ENCODE measurements at places on chromosomes 1 and 21.

- no peak for DNase-seq
These were observed 171.5 kb downstream of the AJAP1 start for GRCh38 chr1:4825800-4826450.

DNA sequence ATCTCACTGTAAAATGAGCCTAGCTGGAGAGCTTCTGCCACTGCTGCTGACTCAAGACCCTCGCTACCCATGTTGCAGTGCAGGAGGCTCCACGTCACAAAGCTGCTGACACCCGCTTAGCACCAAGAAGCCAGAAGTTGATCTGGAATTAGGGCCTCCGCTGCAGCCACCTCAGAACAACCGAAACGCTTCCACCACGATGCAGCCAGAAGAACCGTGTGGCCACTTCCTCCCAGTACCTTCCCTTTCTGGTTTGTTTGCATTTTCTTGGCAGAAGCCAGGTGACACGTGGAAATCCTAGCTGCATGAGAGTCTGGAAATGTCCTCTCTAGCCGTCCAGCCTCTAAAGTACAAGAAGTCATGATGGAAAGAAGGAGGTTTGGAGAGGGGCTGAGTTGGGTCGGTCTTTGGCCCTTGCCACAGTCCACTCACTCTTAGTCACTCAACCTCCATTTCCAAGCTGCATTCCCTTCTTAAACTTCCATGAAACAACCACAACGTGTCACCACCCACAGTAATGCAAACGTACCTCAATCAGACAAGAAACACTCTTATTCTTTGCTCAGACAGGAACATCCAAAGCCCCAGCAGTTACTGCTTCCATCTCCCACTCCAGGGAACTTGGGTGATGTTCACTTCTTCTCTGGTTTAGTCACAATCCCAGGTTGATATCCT is 10.0 kb upstream of the CDA start:
- no peak for DNase-seq

DNA sequence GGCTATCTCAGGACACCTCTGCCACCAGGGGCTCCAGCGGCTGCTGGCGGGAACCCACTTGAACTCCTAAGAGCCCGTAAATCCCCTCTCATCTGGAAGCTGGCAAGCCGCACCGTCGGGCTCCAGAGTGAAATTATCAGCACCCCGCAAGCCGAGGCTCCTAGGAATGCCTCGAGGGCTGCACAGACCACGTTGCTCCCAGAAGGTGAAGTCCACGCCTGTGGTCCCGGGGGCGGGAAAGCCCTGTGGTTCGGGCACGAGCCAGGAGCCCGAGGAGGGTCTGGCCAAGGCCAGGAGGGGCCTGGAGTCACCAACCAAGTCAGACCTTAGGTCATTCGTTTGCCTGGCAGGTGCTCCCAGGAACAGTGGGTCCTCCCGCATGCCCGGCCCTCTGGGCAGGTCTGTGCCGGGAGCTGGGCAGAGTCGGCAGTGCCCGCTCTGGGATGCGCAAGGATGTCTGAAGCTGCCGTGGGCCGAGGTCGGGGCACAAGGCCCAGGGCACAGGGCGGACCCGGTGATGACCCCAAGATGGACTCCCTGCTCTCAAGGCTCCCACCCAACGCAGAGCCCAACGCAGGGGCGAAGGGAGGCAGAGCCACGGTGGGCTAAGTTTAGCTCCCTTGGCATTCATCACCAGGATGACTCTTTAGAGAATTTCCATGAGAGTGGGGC is 8.9 kb downstream of the ACTRT2 start:
- DNase-seq = no peak

GRCh38 chr1:85849660-85850059 is 141.4 kb upstream of the ZNHIT6 start:
- no peak for DNase-seq

DNA sequence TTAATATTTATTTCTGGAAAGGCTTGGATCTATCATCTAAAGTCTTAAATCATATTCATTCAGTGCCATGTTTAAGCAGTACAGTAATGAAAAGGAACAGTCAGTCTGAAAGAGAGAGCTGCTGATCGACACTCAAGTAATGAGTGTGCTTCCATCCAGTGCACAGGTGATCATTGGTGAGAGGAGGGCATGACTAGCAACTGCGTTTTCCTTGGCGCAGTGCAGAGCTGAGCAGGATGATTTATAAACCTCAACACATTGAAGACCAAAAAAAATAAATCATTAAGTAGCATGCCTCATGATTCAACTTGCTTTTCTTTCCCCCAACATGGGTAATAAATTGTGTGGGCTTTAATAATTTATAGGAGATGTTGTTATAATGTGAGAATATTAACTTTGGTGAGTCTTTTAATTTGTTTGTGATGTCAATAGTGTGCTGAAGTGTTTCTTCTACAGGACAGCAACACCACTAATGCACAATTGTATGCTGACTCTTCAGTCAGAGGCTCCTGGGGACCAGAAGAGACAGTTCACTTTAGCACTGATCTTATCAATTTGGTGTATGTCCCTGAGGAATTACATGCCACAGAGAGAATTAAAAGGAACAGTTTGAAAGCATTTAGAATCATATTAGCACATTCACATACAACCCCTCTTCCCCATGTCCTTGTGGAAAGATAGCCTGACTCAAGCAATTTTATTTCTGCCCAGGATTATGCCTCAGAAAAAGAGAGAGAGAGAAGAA is 199.7 kb upstream of the ADGRL2 start:
- DNase-seq = no peak

DNA sequence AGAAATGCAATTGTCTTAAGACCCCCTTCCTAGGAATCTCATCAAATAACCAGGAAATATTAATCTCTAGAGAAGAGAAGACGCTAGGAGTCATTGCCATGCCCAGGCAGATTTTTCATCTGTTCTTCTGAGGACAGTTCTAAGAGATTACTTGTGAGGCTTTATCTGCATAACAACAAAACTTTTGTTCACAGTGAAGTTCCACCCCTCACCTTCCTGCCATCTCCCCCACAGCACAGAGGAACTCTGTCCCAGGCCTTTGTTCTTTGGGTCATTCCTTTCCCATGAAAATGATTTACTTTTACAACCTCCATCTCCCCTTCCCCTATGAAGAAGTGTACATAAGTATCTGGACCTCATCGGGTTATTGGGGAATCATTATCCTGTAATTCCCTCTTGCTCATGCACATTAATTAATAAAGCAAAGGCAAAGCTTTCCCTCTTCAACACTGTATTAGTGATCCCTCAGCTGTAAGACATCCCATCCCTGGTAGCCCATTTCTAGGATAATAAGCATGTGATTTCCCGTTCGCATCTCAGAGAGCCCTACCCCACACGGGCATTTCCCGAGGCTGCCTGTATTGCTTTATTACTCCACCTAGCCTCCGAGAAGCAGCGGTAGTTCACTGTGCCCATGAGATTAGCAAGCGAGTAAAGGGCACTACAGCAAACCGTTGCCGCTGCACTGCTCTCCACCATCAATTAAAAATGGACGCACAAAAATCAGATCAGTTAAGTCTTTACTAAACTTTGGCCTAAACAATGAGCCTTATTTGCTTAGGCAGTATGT is 384.4 kb upstream of the CAMK1G start:
- DNase-seq = no peak

DNA sequence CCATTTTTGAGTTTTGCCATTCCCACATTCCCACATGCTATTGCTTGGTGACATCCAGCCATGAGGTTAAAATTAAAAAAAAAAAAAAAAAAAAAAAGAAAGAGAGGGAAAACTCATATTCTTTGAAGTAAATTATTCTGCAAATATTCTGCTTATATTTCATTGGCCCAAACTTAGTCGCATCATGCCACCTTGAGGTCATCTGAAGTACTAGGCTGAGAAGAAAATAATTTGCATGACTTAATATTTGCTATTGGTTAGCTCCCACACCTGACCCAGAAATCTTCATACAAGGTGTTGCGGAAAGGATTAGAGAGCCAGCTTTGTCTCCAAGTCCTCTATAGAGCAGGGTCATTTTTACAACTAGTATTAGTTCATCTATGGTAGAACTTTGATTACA is 2206.0 kb downstream of the MRPL39 start:
- no peak for DNase-seq

DNA sequence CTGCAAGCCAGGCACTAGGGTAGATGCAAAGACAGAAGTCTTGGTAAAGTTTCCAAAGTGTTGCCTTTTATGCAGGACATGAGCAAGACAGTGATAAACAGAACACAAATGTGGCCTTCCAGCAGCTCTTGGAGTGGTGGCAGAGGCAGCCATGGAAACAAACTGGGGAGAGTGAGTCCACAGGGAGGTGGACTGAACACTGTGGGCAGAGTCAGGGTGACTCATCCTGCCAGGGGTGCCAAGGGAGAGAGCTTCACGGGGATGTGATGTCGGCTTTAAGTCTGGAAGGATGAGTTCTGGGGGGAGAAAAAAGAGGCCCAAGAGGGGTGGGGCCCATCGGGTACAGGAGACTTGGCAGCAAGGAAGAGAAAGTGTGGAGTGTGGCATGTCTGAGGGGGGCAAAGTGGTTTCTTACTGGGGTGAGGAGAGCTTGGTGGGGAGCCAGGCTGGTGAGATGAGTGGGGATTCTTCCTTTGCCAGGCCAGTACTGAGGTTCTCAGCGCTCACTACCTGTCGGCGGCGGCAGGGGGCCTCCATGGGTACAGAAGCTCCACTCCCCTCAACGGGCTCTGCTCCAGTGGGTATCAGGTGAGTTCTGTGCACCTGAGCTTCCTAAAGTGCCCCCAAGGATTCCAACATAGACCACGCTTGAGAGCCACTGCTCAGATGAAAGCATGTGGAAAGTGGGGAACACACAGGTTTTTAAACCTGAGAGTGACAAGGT is 41.8 kb downstream of the KIAA0040 start:
- DNase-seq = no peak

GRCh38 chr1:42008264-42008663 is 89.5 kb upstream of the HIVEP3 start:
- DNase-seq = no peak

DNA sequence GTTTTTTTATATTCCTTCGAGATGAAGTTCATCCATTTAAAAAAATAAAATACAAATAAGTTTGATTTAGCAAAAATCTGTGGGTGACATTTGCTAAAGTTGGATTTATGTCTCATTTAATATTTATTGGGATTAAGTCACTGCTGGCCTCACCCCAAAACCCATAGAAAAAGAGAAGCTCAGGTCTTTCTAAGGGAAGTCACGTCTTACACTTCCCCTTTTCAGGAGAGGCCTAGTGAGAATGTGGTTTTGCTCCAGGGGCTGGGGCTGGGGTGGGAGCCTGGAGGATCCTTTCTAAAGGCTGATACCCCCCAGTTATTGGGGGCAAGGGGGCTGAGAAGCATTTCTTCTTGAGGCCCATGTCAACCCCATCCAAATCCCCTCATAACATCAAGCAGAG is 300.3 kb downstream of the DSCAM start:
- DNase-seq = no peak

- no peak for DNase-seq
These were observed 67.9 kb downstream of the NOS1AP start for GRCh38 chr1:162137179-162137960.

DNA sequence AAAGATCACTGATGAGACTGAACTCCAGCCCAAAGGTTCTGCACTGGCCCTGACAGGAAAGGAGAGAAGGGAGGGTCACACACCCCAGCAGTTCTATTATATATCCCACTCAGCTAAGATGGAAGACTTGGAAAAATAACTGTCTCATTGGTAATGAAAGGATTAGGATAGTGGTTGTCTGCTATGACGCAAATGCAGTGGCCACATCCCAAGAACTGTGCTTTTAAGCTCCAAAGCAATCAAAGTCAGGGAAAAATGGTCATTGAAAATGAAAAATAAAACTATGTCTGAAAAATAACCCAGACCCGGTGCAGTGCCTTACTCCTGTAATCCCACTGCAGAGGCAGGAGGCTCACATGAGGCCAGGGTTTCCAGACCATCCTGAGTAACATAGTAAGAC is 31.0 kb downstream of the PSMG1 start:
- DNase-seq = no peak

- DNase-seq = no peak
These were observed 15.8 kb downstream of the OR14I1 start for GRCh38 chr1:248686815-248687214.

- DNase-seq = no peak
These were observed 275.8 kb downstream of the VAV3 start for GRCh38 chr1:107689159-107689558.

GRCh38 chr1:51686450-51686849 is 69.6 kb downstream of the OSBPL9 start:
- DNase-seq = no peak

DNA sequence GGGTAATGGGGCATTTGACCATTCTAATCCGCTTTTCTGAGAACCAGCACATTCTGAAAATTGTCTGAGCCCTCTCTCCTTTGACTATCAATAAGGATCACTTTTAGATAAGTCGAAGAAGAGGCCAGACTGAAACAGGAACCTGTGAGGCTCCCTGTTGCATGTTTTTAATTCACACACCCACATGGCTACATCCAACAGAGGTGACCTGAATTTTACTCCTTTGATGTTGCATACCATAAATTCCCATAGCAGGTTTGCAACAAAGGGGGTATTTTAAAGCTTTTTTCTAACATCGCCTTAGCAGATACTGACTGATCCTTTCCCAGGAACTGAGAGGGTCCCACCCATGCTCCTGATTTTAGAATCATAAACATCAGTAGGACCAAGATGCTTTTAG is 450.8 kb downstream of the USP25 start:
- no peak for DNase-seq

GRCh38 chr1:224481601-224482000 is 47.0 kb upstream of the WDR26 start:
- DNase-seq = no peak

GRCh38 chr21:45146306-45146705 is 71.9 kb downstream of the ADARB1 start:
- no peak for DNase-seq

All from anterior cingulate cortex (tissue), 58 donors.